Fibroblast of skin of right quadriceps (primary cell): ENCODE measurements at places on chromosomes 4 and X.
A peak's percentile ranks its signal among the peaks of the same experiment; 100 is the strongest.

DNA sequence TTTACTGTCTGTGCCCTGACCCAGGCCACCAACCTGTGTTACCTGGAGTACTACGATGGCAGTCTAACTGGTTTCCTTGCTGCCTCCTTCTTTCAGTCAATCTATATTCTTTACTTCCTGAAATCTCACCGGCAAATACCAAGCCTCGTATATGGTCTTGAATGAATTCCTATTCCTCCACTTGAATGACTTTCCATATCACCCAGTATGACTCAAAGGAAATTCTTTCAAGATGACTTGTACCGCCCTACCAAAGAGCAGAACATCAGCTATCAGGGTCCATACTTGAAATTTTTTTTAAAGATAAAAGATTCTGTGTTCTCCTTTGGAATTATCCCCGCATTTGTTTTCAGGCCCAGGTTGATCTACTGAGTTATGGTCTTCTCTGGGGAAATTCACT is 378.0 kb downstream of the AFF2 start:
- peak; percentile 79 for DNase-seq

GRCh38 chrX:148024425-148025148 is 43.5 kb downstream of the FMR1NB start:
- no peak for DNase-seq

DNA sequence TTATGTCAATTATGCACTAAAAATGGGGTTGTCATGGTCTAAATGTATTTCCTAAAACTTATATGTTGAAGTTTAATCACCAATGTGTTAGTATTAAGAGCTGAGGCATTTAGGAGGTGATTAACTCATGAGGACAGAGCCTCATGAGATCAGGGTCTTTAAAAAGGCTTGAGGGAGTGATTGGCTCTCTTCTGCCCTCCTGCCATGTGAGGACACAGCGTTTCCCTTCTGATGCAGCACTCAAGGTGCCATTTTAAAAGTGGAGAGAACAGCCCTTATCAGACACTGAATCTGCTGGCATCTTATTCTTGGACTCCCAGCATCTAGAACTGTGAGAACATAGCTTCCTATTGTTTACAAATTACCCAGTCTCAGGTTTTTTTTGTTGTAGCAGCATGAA is 581.7 kb downstream of the KCNIP4 start:
- no peak for DNase-seq

DNA sequence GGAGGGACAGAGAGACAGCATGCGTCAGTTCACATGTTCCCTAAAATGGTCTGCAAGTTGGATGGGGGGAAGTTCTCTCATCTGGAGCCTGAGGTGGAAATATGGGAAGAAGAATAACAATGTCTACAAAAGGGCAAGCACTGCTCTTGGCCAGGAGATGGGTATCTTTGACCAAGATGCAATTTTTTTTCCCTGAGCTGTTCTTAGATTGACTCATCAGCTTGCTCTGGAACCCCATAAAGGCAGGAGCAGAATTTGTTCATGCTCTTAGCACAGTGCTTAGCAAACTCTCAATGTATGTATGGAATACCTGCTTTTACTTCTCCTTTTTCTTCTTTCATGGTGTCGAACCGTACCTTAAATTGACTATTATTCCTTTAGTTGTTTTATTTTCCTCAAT is 90.5 kb upstream of the ZNF827 start:
- DNase-seq = peak; percentile 20

DNA sequence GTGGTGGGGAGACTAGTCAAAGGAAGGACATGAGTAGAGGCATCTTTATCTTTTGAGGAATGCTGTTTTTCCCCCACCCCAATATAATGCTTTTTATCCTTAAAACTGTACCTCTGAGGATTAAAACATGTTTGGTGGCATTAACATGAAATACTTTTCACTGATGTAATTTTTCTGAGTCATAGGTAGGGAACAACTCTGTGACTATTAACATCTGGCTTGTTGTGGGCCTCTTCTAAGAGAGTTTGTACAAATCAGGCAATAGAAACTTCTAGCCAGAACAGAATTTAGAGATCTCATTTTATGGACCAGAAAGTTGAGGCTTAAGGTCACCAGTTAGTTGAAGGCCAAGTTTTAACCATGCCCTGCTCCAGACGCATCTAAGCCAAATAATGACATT is 207.6 kb downstream of the SOX3 start:
- DNase-seq = no peak

DNA sequence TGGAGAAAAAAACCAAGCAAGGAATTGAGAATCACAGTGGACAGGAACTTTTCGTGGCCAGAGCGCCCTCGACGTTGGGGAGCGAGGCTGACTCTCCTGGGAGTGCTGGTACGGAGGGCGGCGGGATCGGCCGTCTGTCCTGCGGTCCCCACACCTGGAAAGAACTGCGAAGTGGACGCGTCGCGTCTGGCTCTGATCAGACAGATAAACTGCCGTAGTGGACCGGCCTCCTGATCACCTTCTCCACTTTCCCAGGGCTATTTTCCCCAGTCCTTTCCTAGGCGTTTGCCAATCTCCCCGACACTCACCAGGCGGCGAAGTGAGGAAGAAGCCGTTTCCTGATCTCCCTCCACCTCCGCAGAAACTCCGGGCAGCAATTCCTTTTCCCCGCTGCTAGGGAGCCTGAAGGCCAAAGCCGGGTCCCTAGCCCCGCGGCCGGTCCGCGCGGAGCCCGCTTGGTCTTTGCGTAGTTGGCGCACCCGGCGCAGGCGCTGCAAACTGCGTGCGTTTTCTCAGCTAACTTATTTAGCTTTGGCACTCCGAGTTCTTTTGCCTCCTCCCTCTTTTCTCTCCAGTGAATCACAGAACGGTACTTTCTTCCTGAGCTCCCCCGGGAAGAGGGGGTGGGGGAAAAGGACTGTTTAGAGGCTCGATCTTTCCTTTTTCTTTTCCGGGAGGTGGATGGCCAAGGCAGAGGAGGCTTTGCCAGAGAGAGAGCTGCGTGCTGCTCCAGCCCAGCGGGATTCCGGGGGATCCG is at the start of gene ARSJ:
Gene ARSJ, minus strand, starts transcription at position 500 of the 757 bp plus-strand sequence. CDS start 813 bp downstream, outside the sequence.
- DNase-seq = peak; percentile 92

DNA sequence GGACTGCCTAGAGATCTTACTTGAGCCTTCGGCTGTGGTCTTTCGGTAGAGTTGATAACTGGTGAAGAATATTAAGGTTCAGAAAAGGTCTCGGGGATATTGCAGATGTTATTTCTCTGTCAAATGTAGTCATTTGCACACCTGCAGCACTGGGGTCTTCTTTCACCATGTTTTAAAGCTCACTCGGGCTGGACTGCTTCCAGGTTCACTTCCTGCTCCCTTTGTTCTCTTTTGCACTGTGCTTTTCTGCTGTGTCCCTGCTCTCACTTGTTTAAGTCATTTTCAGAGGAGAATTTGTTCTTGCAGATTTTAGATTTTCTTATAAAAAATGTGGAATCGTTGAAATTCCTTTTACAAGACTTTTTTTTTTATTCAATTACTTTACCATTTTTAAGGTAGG is 68.5 kb downstream of the BMPR1B start:
- DNase-seq = no peak

DNA sequence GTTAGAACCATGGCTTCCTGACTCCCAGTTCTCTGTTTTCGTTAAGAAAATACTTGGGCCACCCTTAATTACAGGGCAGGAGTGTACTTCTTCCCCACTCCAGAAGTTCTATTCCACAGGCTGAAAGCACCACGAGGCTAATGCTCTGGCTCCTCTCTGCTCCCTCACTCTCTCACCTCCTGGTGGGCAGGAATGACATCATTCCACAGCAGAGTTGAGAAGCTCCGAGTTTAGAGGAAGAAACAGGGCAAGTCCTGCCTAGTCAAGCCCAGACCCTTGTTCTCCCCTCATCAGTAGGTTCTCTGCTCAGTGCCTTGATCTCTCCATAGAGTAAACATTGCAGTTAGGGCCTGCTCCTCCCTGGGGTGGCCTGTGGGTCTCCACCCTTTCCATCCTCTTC is 343.8 kb upstream of the CLNK start:
- DNase-seq = no peak

- DNase-seq = no peak
Measured at GRCh38 chr4:137701401-137701800, 169.1 kb upstream of the PCDH18 start.

- no peak for DNase-seq
Measured at GRCh38 chrX:104255465-104255864, 732 bp upstream of the ESX1 start.

DNA sequence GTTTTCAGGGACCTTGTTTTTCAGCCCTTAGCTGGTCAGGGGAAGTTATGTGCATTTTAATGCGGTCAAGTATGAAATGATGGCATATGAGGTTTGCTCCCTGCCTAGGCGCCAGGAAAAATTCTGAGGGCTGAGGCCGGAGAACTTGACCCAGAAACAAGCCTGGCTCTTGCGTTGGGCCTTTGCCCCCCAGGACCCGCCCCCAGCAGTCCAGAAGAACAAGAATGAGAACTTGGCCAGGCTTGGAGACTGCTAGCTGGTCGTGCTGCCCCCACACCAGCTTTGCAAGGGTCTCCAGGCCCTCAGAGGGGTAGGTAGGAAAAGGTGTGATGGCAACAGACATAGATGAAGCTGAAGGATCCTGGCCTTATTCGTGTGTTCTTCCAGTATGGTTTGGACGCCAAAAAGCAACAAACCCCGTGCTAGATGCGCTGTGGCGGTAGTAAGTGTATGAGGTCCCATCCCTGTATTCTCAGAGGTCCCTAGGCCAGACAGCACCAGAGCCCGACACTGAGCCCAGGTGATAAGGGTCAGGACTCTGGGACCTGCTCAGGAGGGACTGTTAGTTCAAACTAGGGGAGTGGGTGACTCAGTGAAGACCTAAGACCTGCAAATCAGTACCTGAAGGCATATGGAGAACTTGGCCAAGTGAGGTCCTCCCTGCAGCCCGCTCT is 10.5 kb downstream of the NKX3-2 start:
- DNase-seq = no peak

GRCh38 chr4:24174602-24175001 is 284.8 kb upstream of the PPARGC1A start:
- DNase-seq = no peak

GRCh38 chr4:83771113-83771705 is 235.3 kb downstream of the GPAT3 start:
- DNase-seq = peak; percentile 52

- no peak for DNase-seq
Measured at GRCh38 chrX:97401586-97402136, 518.0 kb downstream of the RPA4 start.

GRCh38 chr4:165625281-165625680 is 246.5 kb downstream of the CPE start:
- DNase-seq = no peak
